ENCODE measurements at places on chromosomes 4 and X. TPM values are rescaled to one million over a fixed set of nuclear protein-coding genes. Genes with fewer than 3 reads are reported as not detected.

ADH7 gene
- not detected for total RNA-seq

SLC25A53 gene
- total RNA-seq = 8.5 TPM

ETDA gene
- total RNA-seq = not detected

ZIC3 gene
- total RNA-seq = not detected

MAOA gene
- 22.5 TPM for total RNA-seq

ABHD18 gene
- 14.2 TPM for total RNA-seq

DNA sequence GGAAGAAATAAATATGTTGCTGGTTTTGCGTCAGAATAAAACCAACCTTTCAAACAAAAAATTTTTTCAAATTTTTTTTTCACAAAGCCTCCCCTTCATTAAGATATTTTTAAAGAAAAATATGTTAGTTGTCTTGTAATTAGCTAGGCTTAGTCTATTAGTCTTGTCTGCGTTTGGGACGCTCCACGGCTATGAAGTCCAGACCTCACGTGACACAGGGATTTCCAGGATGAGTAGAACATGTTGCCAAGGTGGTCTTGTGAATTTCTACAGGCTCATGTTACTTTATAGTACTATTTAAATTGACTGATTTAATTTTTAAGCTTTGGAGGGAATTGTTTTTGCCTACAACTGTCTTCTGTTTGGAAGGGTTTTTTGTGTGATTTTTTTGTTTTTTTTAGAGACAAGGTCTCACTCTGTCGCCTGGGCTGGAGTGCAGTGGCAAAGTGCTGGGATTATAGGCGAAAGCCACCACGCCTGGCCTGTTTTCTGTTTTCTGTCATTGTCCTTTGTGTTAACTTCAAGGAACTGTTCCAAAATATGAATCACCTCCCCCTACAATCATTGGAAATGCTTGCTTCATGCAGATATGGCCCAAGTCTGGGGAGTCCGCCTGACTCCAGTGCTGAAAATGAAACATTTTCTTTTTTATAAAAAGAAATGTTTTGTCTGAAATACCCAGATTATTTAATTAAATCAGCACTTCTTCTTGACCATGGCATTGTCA lies 26.2 kb downstream of the TMEM144 start:
- no peak overlapping the region for H3K4me3 ChIP-seq
- DNase-seq = no peak
- H3K27me3 ChIP-seq = no peaks in the 10 kb centered on the region
- no peaks in the 10 kb centered on the region for H3K36me3 ChIP-seq

GRCh38 chr4:109368661-109369060 lies 65.0 kb upstream of the SEC24B start:
- H3K4me1 ChIP-seq = no peaks in the 10 kb centered on the region
- DNase-seq = no peak
- no peaks in the 10 kb centered on the region for H3K27me3 ChIP-seq

DNA sequence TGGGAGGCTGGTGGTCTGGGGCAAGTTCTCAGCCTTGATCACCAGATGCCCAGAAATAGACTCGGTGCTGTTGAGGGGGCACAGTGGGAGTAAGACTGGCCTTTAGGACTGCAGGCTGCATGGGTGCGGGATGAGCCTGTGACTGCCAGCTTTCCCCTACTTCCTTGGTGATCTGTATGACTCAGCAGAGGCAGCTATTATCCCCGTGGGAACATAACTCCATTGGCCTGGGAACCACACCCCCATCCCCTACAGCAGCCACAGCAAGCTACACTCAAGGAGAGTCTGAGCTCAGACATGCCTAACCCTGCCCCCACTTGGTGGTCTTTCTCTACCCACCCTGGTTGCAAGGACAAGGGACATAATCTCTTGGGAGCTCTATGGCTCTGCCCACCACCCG lies 20.6 kb downstream of the CLIC2 start:
- H3K4me1 ChIP-seq = no peaks in the 10 kb centered on the region
- no peak overlapping the region for H3K27ac ChIP-seq
- H3K4me3 ChIP-seq = no peak overlapping the region
- no peaks in the 10 kb centered on the region for H3K27me3 ChIP-seq
- DNase-seq = no peak

- H3K4me1 ChIP-seq = no peaks in the 10 kb centered on the region
- no peaks in the 10 kb centered on the region for H3K27me3 ChIP-seq
- H3K36me3 ChIP-seq = no peaks in the 10 kb centered on the region
- no peak for DNase-seq
- H3K4me3 ChIP-seq = no peak overlapping the region
Measured at GRCh38 chrX:129553619-129554288, 13.7 kb downstream of the OCRL start.

GRCh38 chrX:152853986-152854385 lies 23.1 kb downstream of the NSDHL start:
- no peaks in the 10 kb centered on the region for H3K27me3 ChIP-seq
- DNase-seq = no peak
- no peaks in the 10 kb centered on the region for H3K36me3 ChIP-seq
- no peaks in the 10 kb centered on the region for H3K4me1 ChIP-seq
- H3K4me3 ChIP-seq = no peak overlapping the region

GRCh38 chr4:83629945-83630721 lies 94.2 kb downstream of the GPAT3 start:
- H3K4me3 ChIP-seq = no peak overlapping the region
- no peaks in the 10 kb centered on the region for H3K27me3 ChIP-seq
- no peak for DNase-seq
- peak overlapping the region; percentile 12 for H3K27ac ChIP-seq
- no peaks in the 10 kb centered on the region for H3K4me1 ChIP-seq

GRCh38 chr4:6492027-6492590 lies 19.7 kb upstream of the PPP2R2C start:
- H3K36me3 ChIP-seq = no peaks in the 10 kb centered on the region
- no peaks in the 10 kb centered on the region for H3K4me1 ChIP-seq
- no peak overlapping the region for H3K27ac ChIP-seq
- DNase-seq = no peak
- no peak overlapping the region for H3K4me3 ChIP-seq

GRCh38 chr4:71473541-71474240 lies 134.9 kb downstream of the SLC4A4 start:
- no peak overlapping the region for H3K27ac ChIP-seq
- no peaks in the 10 kb centered on the region for H3K36me3 ChIP-seq
- no peaks in the 10 kb centered on the region for H3K4me1 ChIP-seq
- no peak for DNase-seq

GRCh38 chrX:134658002-134658759 lies at the start of gene PLAC1:
TSS of gene PLAC1 (minus strand) at chrX:134658471. CDS start at chrX:134566682, 91,789 bp downstream.
- no peak for DNase-seq
- no peaks in the 10 kb centered on the region for H3K27me3 ChIP-seq
- no peak within 1 kb of the TSS for H3K27ac ChIP-seq
- no peak within 1 kb of the TSS for H3K4me3 ChIP-seq
- H3K36me3 ChIP-seq = no peaks in the 10 kb centered on the region
- no peaks in the 10 kb centered on the region for H3K4me1 ChIP-seq

DNA sequence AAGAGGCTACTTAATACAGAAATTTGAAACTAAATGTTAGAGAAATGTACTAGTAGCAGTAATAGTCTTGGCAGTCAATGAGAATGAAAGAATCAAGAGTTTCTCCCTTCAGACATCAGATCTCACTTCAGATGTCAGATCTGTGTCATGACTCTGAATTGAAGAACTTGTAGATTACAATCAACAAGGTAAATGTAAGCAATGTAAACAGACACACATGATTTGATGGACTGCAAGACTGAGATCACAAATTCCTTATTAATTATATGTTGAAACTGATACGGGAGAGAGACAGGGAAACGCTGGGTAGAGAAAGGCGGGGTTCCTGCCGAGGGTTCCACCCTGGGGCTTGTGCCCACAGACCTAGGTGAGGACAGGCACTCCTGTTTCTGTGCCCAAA lies 65.5 kb upstream of the HHIP start:
- DNase-seq = no peak
- no peak overlapping the region for H3K27ac ChIP-seq
- H3K4me1 ChIP-seq = no peaks in the 10 kb centered on the region
- H3K36me3 ChIP-seq = no peaks in the 10 kb centered on the region

All from CD8-positive, alpha-beta memory T cell (primary cell).